ENCODE measurements at places on chromosomes 4 and X. TPM values are rescaled to one million over a fixed set of nuclear protein-coding genes. Genes with fewer than 3 reads are reported as not detected.

GRCh38 chrX:136899221-136899620, 18.7 kb upstream of the RBMX start:
- DNase-seq = no peak

The BCORL1 gene
- total RNA-seq = 11.8 TPM

GRCh38 chr4:1376391-1376840, 29.4 kb downstream of the UVSSA start:
- no peak for DNase-seq

DNA sequence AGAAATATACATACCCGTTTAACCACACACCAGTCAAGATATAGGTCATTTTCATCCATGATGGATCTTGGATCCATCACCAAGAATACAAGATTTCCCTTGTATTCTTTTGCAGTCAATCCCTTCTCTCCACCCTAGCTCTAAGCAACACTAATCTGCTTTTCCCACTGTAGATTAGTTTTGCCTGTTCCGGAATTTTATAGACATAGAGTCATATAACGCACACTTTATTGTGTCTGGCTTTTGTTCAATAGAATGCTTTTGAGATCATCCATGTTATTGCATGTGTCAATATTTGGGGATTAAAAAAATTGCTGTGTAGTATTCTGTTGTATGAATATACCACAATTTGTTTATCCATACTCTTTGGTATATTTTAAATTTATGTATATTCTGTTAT, 235.6 kb upstream of the BCOR start:
- DNase-seq = no peak

DNA sequence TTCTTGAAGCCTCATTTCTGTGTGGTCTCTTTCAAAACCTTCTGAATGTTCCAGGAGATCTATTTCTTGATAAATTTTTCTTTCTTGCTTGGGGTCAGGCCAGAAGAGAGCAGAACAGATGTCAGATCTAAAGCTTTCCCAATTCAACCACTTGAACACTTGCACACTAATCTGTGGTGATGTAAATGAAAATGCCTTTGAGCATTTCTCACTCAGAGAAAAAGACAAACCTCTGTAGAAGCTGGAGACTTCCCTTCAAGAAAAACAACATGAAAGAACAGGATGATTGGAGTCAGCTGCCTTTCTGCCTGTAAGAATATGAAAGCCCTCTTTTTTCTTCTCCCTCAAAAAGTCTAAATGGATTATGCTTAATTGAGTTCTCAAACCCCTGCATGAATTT, 11.2 kb downstream of the IGFBP7 start:
- DNase-seq = no peak

GRCh38 chr4:154741131-154741665, 2.6 kb upstream of the LRAT start:
- DNase-seq = no peak

DNA sequence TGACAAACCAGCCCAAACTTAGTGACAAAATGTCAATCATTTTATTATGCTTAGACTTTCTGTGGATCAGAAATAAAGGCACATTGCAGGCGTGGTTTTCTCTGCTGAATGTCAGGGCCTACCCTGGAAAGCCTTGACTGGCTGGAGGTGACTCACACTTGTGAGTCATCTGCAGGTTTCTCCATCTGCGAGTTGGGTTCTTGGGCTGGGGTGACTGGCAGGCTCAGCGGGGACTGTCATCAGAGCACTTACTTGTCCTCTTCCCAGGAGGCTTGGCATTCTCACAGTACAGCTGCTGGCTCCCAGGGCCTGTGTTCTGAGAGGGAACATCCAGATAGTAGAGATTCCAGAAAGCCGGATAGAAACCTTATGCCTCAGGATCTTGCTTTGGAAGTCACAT, 153.8 kb upstream of the AGA start:
- DNase-seq = no peak

DNA sequence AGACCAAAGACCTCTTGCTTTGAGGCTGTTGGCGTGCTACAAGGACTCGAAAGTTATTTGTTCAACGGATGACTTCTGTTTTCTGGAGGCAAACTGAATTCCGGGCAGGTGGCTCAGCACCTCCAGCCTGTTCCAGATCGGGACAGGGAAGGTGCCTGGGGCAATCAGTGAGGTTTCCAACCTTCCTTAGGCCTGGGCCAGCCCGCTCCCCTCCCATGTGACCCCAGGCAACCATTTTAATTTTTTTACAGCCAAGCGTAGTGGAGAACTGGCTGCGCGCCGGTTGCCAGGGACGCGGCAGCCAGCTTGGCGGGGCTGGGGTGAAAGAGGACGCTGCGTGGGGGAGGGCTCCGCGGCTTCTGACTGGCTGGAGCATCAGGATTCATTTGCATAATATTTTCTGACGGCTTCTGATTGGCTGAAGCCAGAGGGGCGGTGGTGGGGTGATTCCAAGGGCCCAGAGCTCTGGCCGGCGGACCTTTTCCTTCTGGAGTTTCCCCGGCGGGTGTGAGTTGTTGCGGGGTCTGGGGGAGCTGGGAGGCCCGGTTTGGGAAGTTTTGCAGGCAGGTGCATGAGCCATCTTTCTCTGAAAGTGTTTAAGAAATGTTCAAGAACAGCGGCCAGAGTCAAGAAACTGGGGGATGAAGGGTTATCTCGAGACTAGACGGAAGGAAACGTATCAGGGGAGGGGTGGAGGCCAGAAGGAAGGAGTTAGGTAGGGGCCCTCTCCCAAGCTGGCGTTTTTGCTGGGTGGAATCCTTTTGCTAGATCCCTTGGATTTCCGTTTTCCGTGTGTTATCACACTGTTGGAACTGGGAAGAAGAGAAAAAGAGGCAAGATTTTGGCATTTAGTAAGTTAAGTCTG, at the start of gene MID1IP1:
Gene MID1IP1, plus strand, starts transcription at position 479 of the 865 bp plus-strand sequence. CDS start 3,488 bp downstream, outside the sequence.
- peak; percentile 96 for DNase-seq

- no peak for DNase-seq
Measured at GRCh38 chr4:92198711-92199110, 105.1 kb upstream of the GRID2 start.

The DRP2 gene
- total RNA-seq = 0.80 TPM

DNA sequence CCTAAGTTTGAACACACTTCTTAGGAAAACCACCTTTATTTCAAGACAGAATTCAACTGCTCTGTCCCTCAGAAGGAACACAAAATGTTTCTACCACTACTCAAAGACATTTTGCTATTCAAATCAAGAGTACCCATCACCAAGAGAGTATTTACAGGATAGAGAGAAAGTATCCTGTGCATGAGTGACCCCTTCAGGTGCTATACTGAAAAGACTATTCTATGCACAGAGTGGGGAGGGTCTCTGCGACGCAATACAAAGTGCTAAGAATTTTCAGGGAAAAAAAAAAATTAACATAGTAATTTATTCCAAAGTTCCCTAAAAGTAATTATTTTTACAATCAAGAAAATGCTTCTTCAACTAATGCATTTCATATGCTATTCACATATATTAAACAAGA, 346.4 kb upstream of the FAM241A start:
- no peak for DNase-seq

DNA sequence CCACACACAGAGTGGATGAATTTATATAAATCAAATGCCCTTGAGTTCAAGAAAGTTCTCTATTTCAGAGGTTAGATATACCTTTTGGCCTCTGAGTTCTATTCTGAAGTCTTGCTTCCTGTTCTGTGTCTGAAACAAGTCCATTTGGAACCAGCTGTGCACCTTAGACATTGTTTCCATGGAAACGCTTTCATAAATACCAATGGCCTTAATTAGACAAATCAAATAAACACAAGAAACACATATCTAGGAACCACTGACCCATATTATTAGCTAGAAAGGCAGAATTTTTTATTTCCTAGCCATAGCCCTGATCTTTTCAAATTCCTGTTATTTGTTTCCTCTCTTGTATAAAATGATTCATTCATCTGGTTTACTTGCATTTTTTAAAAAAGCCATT, 8.4 kb upstream of the C4orf54 start:
- no peak for DNase-seq

The VEGFD gene
- total RNA-seq = 5.4 TPM

GRCh38 chrX:28180096-28180495, 198.8 kb upstream of the DCAF8L1 start:
- DNase-seq = no peak

The ATOH1 gene
- total RNA-seq = not detected

GRCh38 chrX:56763556-56764152, 34.6 kb downstream of the NBDY start:
- DNase-seq = no peak

DNA sequence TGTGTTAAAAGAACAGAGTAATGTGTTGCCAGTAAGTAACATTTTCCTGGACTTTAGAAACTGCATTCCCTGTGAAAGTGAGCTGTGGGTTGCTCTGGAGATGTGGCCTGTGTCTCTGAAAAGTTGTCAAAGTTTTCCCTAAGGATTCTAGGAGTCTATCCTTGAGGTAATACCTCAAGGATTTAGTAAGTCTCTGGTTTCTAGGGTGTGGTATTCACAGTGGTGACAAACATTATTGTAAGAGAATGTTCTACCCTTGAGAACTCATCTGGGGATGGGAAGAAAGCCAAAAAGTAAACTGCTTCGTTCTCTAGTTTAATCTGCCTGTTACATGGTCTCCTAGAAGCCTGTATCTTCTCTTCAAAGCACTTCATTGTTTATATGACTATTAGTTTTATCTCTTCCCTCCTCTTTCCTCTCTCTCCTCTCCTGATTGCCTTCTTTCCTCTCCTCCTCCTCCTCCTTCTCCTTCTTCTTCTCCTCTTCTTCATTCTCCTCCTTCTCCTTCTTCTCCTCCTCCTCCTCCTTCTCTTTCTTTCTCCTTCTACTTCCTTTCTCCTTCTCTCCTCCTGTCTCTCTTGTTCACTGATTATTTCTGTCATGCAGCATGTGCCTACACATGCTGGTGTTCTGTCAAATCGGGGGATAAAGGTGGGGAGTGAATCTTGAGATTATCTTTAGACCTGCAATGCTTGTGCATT, 321.3 kb downstream of the PTTG2 start:
- DNase-seq = no peak
